Activated CD8-positive, alpha-beta memory T cell treated with anti-CD3 and anti-CD28 coated beads for 4 hours (primary cell): ENCODE measurements at places on chromosomes 16 and 17.

- DNase-seq: no peak
Observed at GRCh38 chr16:75010427-75010826, 11.6 kb downstream of the ZNRF1 start.

GRCh38 chr17:1074886-1075605 lies 78.1 kb downstream of the TIMM22 start:
- no peak for DNase-seq

DNA sequence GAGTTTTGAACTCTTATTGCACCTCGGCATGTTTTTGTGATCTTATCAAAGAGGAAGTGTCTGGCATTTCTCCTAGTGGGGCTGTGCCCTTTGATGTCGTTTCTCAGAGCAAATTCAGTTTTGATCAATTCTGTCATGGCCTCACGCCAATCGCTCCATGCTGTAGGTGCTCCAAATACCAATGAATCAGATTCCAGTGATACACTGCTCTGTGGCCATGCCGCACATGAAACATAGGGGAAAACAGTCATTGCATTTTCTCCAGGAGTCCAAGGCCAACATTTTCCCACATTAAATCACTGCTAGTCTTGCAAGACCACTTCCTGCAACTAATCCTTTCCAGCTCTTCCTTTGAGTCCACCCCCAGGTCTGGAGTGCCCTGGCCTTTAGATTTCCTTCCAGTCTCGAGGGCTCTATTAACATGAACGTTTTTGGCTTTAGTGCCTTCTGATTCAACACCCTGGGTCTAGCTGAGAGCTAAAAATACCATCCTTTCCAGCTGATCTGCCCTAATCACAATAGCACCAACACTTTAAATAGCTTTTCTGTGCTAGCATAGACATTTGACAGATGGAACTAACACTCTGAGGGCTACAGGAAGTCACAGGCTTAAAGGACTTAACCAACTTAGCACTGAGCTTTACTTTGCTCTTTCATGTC lies 18.2 kb upstream of the RASL10B start:
- DNase-seq: no peak

GRCh38 chr16:19400711-19401110 lies 17.0 kb upstream of the TMC5 start:
- DNase-seq: no peak

DNA sequence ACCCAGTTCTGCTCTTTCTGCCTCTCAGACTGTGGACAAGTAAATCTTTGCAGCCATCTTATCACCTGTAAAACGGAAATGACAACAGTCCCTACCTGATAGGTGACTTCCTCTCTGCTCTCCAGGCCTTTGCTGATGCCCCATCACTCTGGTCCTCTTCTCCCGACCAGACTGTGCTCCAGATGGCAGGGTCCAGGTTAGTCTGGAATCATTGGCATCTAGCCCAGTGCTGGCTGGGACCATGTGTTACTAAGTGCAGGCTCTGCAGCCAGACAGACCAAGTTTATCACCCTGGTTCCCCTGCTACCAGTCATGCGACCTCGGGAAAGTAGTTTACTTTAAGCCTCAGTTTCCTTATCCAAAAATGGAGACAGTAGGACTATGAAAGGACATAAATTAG lies 1.8 kb upstream of the NUBP1 start:
- no peak for DNase-seq

- no peak for DNase-seq
Observed at GRCh38 chr17:66775271-66775670, 59.6 kb upstream of the CACNG5 start.

- no peak for DNase-seq
Observed at GRCh38 chr16:27945233-27945973, 118.1 kb downstream of the GSG1L start.

DNA sequence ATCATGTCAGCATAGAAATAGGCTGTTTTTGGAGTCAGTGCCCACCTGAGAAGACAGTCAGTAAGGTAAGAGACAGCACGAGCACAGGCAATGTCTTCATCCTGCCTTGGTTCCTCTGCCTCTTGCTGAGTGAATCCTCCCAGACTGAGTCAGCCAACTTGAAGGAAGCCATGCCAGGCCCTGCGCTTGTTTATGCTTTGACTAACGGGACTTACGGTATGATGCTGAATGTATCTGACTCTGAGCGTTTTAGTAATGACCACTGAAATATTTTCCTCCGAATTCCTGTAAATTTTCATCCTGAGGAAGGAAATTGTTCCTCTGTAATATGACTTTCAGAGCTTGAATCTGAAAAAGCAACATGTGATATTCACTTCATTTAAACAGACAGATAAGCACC lies 18.0 kb downstream of the C17orf67 start:
- DNase-seq: no peak

GRCh38 chr17:561116-561515 lies 153.5 kb downstream of the VPS53 start:
- no peak for DNase-seq

DNA sequence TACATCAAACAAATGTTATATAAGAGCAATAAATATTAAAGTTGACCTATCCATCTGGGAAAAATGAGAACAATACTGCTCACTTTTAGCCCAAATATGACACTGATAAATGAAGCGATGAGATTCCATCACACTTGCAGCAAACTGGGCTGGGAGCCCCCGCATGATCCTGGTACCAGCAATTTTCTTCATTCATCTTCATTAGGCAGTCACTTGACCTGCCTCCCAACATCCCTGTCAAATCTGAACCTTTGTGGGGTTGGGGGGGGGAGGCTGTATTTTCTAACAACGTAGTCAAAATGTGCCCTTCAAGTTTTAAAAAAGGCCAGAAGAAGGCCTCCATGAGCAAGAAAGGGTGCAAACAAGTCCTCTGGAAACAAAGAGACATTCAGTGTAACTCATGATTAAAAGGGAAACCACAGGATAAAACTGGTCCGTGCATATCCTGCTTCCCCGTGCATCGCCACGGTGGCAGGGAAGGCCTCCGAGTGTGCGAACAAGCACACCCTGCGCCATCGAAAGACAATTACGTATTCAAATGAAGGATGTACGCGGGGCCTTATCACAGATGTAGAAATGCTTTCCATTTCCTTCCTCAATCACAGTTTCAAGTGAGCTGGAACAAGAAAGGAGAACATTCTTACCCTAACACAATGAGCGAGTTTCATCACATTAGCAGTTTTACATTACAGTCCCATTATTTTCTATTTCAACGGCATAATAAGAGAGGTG lies 48.4 kb downstream of the TOX3 start:
- DNase-seq: no peak

GRCh38 chr17:3663102-3664011 lies 5.0 kb downstream of the TAX1BP3 start:
- DNase-seq: no peak

GRCh38 chr17:80119839-80120238 lies 18.5 kb downstream of the GAA start:
- no peak for DNase-seq

GRCh38 chr17:7650509-7651096 lies at the start of gene ATP1B2:
Gene ATP1B2, plus strand, starts transcription at chr17:7650926. Its CDS starts 593 bp downstream, at chr17:7651519.
- DNase-seq: peak; percentile 48

GRCh38 chr16:85091522-85091910 lies 20.8 kb downstream of the CIBAR2 start:
- DNase-seq: no peak

DNA sequence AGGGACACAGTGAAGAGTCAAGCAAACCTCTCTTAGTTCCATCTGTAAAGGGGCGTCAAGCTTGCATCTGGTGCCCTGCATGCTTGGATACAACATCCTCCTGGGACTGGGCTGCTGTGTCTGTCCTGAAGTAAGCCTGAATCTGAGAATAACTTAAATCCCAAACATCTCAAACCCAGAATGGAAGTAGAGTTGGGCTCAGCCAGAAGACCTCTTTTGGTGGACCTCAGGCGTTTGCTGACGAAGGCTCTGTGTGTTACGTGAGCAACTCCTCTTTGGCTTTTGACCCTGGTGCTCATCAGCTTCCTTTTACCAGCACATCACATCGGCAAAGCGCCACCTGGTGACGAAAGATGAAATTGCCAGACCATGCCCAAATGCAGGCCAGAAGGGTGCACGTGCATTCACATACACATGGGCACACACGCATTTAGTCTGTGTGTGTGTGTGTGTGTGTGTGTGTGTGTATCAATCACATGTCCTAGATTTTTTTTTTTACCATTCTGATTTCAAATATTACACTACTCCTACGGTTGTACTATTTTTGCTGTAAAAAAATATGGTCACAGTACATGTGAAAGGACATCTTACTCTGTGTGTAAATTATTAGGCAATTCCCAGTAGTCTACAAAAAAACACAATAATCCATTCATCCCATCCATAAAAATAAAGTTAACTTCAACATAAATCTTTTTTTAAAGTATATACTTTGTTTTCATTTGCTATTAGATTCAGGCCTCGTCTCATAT lies 41.1 kb upstream of the FOXJ1 start:
- DNase-seq: peak; percentile 89

- no peak for DNase-seq
Observed at GRCh38 chr17:18143044-18143936, 34.7 kb downstream of the MYO15A start.

GRCh38 chr16:24189941-24190340 lies 66.2 kb upstream of the CACNG3 start:
- DNase-seq: no peak

- no peak for DNase-seq
Observed at GRCh38 chr17:56918916-56919315, 5.1 kb upstream of the TRIM25 start.

DNA sequence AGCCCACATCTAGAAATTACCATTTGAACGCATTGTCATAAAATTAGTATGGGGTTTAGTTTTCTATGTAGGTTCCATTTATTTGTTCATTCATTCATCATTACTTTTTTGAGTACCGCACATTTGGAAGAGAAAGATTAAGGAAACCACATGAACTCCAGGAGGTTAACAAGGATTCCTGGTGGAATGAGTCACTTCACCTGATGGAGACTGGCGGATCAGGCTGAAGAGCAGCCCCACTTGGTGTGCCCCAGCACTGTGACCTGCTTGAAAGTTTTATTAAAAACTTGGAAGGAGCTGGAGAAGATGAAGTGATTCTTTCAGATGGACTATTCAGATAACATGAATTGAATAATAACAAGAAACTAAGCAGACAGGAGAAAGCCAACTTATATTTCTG lies 293.6 kb upstream of the CDH11 start:
- no peak for DNase-seq
